ENCODE measurements at places on chromosomes 6 and 20. TPM values are rescaled to one million over a fixed set of nuclear protein-coding genes. Genes with fewer than 3 reads are reported as not detected.

The ZNF391 gene
- 1.7 TPM for total RNA-seq

The RIPOR2 gene
- 8.7 TPM for total RNA-seq

The CDH4 gene
- 8.5 TPM for total RNA-seq

The WFDC12 gene
- not detected for total RNA-seq

The CD93 gene
- total RNA-seq, result 1.00 TPM

The VWA7 gene
- 0.11 TPM for total RNA-seq

The RAD21L1 gene
- total RNA-seq, result not detected

The TMEM74B gene
- total RNA-seq, result not detected

The PPIL6 gene
- total RNA-seq, result 5.0 TPM

The FOXQ1 gene
- not detected for total RNA-seq

The C6orf132 gene
- total RNA-seq, result 1.5 TPM

The HTR1E gene
- total RNA-seq, result under 0.01 TPM

The SLC35F1 gene
- 0.12 TPM for total RNA-seq

The AKAP7 gene
- total RNA-seq, result 5.6 TPM

The ADA gene
- 11.1 TPM for total RNA-seq

The FBXO30 gene
- total RNA-seq, result 23.0 TPM

The MYLK4 gene
- total RNA-seq, result 0.25 TPM

The RIPPLY2 gene
- 0.87 TPM for total RNA-seq

The DDO gene
- 3.0 TPM for total RNA-seq

The RBM24 gene
- 7.0 TPM for total RNA-seq

The NRSN1 gene
- total RNA-seq, result not detected

The PRR18 gene
- total RNA-seq, result not detected

The KCNG1 gene
- 103 TPM for total RNA-seq

Measured in uterine smooth muscle cell (primary cell).